GM04503 (cell line): ENCODE measurements at places on chromosomes 11 and 22.

- DNase-seq: no peak
Measured at GRCh38 chr11:65776196-65776595, 4.6 kb downstream of the AP5B1 start.

- no peak for DNase-seq
Measured at GRCh38 chr11:30666817-30667216, 80.7 kb upstream of the MPPED2 start.

- no peak for DNase-seq
Measured at GRCh38 chr22:23675502-23676415, 15.1 kb upstream of the RGL4 start.

- no peak for DNase-seq
Measured at GRCh38 chr11:6377902-6378639, 12.2 kb upstream of the SMPD1 start.

GRCh38 chr11:34890812-34891211 lies 25.4 kb downstream of the APIP start:
- no peak for DNase-seq

GRCh38 chr11:130766650-130767565 lies 149.4 kb downstream of the SNX19 start:
- DNase-seq: no peak

GRCh38 chr22:43820651-43821305 lies 8.7 kb upstream of the EFCAB6 start:
- DNase-seq: no peak

- DNase-seq: no peak
Measured at GRCh38 chr11:11324090-11324489, 29.0 kb downstream of the CSNK2A3 start.

DNA sequence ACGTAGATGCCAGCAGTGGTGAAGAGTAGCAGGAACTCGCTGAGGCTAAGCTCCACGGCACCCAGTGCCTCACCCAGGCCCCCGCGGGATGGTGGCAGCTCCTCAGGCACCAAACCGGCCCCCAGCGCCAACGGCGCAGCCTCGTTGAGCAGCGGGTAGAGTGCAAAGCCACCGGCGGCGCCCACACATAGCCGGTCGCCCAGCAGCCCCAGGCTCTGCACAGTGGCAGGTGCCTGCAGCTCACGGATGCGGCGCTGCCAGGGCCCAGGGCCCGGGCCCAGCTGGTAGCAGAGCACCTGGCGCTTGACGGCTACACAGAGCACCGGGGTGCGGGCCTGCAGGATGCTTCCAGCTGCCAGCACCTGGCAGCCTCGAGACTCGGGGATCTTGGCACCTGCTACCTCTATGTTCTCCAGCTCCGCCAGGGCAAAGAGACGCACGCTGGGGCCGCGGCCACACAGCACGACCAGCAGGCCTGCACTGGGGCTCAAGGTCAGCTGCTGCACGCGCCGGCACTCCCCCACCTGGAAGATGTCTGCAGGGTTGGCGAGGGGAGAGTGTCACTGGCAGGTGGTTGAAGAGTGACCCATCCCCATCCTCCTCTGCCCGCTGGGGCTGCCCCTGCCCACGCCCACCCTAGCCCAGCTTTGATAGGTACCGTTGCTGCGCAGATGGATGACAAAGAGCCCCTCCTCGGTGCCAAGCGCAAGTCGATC lies 14.8 kb downstream of the CDC42BPG start:
- no peak for DNase-seq

DNA sequence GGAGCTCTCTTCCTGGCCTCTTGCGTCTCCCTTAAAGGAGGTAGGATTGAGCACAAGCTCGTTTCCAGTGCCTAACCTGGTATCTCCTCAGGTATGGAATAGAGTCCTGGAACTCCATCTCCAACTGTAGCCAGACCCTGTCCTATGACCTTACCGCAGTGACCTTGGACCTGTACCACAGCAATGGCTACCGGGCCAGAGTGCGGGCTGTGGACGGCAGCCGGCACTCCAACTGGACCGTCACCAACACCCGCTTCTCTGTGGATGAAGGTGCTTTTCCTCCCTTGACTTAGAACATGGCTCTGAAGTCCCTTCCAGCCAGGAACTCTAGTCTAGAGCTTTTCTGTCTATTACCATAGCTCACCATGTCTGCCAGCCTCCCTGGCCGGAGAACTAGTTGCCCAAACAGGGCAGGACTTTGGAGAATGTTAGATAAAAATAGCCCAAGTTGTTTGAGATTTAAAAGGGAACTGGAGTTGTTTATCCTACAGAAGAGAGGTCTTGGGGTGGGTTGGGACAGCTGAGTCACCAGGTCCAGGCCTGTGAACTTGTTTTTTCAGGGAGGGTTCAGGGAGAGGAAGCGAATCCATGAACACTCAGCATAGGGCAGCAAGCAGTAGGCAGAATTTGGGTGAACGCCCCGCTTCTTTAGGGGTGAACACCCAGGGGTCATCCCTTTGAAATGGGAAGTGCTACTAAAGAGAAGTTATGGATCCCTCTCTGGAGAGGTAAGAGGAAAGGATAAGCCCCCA lies 3.3 kb downstream of the IL10RA start:
- DNase-seq: no peak

- DNase-seq: no peak
Measured at GRCh38 chr22:45341498-45341897, 31.8 kb downstream of the FAM118A start.

GRCh38 chr22:43743131-43743530 lies 69.0 kb downstream of the EFCAB6 start:
- no peak for DNase-seq

- DNase-seq: no peak
Measured at GRCh38 chr22:19604711-19605268, 80.6 kb upstream of the CLDN5 start.

DNA sequence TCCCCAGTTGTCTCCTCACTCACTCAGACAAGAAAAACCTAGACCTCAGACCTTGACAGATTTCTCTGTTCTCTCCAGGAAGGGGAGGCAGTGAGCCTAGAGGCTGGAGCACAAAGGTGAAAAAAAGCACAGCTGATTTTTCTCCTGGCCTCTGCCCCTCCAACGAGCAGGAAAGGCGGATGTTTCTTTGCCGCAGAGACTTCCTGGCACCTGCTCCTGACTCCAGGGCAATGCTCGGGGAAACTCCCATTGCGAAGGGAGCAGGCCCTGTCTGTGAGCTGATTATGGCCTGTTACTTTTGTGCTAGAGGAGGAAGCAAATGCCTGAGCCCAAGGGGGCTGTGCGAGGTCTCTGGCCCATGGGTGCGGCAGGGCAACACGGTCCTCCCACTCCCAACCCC lies 25.4 kb downstream of the MS4A10 start:
- DNase-seq: no peak

GRCh38 chr11:2531277-2531986 lies 86.6 kb downstream of the KCNQ1 start:
- DNase-seq: no peak

DNA sequence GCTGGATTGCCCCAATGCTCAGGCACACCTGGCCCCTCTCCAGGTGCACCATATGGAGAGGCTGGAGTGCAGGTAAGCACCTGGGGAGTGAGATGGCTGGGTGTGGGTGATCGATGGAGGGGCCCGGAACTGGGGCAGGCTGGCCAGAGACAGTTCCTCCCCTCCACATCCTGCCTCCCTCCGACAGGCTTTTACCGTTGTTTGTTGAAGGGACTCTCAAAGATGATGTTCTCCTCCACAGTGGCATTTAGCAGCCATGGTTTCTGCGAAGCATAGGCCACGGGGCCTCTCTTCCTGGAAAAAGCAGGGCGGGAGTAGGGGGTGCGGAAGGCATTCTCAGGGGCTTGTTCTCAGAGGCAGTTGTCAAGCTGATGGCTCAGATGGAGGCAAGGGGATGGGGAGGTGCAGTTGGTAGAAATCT lies 25.9 kb upstream of the KCNJ11 start:
- DNase-seq: no peak

DNA sequence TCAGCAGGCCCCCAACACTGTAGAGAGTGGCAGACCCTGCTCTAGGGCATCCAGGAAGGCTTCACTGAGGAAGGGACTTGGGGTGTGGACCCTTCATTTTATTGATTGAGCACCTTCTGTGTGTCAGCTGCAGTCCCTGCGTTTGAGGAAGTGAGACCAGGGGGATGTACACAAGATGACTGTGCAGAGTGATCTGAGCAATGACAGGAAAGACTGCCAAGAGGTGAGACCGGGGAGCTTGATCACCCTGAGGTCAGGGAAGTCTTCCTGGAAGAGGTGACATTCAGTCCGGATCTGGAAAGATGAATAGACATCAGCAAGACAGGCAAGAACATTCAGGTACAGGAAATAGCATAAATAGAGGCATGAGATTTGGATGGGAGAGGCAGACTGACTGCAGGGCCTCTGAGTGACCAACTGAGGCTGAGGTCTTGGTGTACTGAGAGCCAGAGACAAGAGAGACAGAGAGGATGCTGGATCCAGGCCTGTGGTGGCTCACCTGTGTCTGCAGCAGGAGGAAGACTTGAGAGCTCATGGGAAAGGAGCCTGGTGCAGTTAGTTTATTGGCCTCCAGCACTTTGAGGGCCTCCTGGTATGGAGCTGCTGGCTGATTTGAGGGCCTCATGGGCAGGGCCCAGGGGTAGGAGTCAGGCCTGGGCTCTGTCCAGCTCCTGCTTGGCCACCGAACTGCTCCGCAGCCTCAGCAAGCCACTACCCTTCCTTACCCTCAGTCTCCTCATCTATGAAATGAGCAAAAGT lies 5.2 kb downstream of the DGAT2 start:
- no peak for DNase-seq

- no peak for DNase-seq
Measured at GRCh38 chr22:50738649-50739227, 734 bp downstream of the ACR start.

DNA sequence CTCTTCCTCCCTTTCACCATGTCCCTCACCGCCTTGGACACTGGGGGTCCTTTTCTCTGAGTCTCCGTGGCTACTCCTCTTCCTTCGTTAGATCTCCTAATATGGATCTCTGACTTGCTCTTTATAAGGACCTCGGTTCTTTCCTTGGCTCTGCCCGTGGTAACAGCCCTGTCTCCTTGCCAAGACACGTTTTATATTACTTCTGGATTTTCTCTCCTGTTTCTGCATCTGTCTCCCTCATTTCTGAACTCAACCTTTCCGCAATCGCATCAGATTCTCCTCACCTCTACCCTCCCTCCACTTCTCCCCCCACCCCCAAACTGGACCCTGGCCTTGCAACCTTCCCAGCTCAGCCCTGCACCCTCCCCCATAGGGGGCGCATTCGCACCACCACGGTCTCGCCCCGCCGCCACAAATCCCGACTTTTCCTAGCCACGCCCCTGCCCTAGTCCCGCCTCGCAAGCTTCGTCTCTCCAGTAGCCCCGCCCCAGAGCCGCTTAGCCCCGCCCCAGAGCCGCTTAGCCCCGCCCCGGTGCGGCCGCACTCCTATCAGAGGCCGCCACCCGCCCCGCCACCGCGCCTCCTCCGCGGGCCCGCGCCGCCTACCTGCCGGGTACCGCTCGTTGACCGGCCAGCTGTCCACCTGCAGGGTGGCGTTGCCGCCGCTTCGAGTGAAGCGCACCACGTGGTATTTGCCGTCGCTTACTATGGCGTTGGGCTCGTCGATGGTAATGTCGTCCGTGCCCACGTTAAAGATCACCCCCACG lies 39.0 kb downstream of the SLC22A12 start:
- DNase-seq: no peak

- DNase-seq: no peak
Measured at GRCh38 chr11:114354076-114354475, 46.2 kb downstream of the C11orf71 start.

DNA sequence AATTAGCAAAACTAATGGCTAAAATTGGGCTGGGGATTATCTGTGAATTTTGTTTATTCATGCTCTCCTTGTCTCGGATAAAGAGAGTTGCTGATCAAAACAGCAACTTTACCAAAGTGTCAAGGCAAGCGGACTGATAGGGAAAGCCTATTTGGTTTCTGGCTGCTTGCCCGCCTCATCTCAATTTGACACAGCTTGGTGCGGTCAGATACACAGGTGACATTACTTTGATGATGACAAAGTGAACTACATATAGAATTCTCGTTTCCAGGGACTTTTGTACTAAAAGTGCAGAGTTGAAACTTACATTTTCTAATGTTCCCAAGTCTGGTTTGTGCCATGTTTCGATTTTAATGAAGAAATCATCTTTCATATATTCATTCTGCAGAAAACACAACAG lies 22.8 kb downstream of the PITPNB start:
- DNase-seq: no peak

DNA sequence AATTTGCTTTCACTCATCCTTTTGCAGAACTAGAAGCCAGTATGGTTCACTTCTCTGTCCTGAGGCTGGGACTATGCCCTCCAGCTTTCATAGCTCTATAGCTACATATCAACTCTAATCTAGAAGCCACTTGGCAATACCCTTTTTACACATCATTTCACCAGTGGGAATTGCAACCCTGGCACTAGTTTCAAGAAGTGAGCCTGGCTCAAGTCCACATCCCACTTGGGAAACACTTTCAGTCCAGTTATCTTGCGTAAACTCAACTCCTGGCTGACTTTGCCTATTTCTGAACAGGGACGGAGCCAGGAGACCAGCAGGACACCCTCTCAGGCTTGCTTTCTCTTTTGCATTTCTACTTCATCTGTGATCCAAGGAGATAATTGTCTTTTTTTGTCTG lies 19.9 kb upstream of the FAT3 start:
- DNase-seq: no peak

GRCh38 chr11:65078151-65078550 lies 5.7 kb downstream of the CDCA5 start:
- DNase-seq: no peak

DNA sequence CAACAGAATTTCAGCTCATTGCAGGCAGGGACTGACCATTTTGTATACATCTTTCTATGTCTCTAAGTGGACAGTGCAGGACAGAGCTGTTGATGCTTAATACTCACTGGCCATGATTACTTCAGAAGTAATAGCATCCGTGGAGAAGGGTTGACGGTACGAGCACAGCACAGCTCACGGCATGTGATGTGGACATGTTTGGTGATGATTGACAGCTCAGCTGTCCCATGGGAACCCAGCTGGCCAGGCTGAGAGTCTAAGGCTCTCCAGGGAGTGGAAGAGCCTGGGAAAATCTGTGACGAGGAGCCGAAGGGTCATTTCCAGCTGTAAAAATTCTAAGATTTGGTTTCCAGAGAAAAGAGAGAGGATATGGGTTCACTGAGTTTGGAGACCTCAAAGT lies 198.2 kb downstream of the SNX19 start:
- no peak for DNase-seq

- DNase-seq: no peak
Measured at GRCh38 chr22:44805711-44806110, 53.3 kb downstream of the ARHGAP8 start.

DNA sequence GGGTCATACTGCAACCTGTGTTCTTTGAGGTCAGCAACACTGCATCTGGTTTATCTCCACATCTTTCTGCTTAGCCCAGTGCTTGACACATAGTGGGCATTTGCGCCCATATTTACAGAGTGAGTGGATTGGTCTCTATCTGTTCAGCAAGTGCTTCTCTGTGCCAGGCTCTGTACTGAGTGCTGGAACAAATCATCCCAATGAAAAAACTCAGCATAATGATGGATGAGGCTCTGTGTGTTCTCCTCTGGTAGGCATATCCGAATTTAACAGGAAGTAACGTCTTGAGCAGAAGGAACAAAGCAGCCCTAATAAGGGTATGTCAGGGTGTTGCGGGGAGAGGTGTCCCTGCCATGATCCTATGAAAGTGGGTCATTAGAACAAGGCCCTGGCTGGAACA lies 46.0 kb downstream of the MCM5 start:
- DNase-seq: no peak
